ENCODE measurements at places on chromosomes 12 and 14.

- no peak for DNase-seq
Observed at GRCh38 chr12:122852336-122853275, 17.3 kb downstream of the HIP1R start.

GRCh38 chr12:43159506-43159905, 392.5 kb downstream of the ADAMTS20 start:
- no peak for DNase-seq

DNA sequence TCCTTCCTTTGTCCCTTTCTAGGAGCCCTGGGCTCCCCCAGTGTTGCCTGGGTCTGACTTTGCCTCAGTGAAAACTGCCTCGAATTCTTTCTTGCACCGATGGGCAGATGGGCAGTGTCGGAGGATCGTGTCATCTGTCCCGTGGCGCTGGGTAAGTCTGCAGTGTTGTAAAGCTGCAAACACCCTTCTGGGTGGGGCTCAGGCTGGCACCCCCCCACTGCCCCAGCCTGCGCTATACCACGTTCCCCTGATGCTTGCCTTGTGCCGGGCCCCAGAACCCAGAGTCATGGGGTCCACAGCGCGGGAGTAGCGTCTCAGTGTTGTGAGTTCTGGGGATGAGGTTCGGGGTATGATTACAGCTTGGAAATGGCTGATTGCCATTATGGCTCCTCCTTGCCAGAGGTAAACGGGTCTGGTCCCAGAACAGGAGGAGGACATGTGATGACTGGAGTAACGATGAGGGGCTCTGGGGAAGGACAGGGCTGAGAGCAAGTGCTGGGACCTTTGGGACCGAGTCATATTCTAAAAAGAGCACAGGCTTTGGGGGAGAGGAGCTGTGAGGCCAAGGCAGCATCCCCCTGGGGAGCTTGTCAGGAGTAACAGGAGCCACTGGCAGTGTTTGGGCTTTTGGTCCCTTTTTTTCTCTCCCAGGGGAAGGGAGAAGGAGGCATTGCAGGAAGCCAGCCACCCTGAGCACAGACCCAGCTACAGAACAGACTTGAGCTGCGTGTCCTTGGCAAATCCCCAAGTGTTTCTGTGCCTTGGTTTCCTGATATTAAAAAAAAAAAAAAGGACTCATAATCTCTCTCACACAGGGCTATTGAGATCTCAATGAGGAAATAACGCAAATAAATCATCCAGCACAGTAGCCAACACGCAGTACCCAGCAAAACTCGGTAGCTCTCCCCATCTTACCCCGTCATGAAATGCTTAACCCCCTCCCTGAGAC, 4.3 kb downstream of the RTL1 start:
- no peak for DNase-seq

- no peak for DNase-seq
Observed at GRCh38 chr12:49813131-49813530, 15.1 kb downstream of the NCKAP5L start.

DNA sequence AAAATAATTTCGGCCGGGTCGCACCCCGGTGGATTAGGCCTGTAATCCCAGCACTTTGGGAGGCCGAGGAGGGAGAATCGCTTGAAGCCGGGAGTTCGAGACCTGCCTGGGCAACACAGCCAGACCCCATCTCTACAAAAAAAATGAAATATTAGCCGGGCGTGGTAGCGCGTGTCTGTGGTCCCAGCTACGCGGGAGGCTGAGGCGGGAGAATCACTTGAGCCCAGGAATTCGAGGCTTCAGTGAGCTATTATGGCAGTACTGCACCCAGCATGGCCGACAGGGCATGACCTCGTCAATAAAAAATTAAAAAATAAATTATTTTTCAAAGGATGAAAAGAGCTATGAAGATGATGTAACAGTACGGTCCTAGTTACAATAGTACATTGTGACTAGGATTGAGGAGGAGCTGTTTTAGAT, 523 bp downstream of the GTF2H3 start:
- no peak for DNase-seq

- DNase-seq, result no peak
Observed at GRCh38 chr12:31589598-31589903, 1.4 kb downstream of the DENND5B start.

Data from ovary (tissue), 10 donors.